Activated naive CD8-positive, alpha-beta T cell treated with anti-CD3 and anti-CD28 coated beads, Interleukin-2, amount 50 U/mL, for 16 hours (primary cell): ENCODE measurements at places on chromosomes 12 and 14.

GRCh38 chr14:32744811-32745445 lies 193.8 kb upstream of the NPAS3 start:
- DNase-seq, result no peak

- DNase-seq, result no peak
Observed at GRCh38 chr12:76346798-76347420, 1.3 kb downstream of the BBS10 start.

DNA sequence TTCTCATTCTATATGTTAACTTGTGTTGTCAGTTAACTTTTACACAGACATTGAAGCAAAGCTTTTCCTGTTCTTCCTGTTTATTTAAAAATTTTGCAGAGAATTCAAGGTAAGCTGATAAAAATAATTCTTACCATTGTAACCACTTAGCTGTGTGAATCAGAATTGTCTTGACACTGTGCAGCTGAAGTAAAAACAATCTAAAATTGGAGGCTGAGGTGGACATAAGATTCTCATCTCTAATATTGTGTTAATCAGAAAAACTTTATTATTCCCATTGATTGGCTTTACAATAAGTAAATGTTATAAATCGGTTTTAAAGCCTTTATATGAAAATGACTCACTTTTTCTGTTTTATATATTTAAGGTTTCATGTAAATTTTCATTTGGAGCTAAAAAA lies 240.3 kb upstream of the PLEKHG7 start:
- no peak for DNase-seq

DNA sequence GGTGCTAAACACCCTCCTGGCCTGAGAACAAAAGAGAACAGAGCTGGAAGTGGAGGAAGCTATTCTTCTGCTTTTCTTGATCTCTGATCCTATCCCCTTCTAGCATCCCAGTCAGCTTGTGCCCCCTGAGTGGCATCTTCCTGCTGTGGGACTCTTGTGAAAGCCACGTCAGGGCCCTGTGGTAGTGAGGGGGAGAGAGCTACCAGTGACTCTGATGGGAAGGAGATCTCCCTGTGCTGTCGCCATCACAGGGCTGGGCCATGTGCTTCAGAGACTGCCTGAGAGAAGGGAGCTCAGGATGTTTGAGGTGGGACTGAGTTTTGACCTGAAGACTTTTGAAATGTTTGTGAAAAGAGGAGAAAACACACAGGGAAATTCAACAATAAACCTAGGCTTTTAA lies 107.6 kb upstream of the FUT8 start:
- DNase-seq, result no peak

DNA sequence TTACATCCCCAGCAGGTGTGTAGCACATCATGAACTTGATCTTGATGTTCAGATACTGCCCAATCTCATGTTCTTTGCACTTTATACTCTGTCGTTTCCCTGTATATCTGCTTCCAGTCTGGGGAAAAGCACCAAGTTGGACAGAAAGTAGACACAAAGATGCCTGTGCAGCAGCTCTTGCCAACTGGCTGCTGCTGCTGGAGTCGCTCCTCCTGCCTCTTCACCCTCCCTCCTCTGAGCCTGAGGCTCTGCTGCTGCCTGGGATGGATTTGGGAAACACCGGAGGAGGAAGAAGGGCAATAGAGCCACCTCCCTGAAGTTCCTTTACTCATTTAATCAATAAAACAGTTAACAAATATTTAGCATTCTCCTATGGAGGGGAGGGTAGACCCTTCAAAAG lies 32.4 kb downstream of the ADCK1 start:
- no peak for DNase-seq

- no peak for DNase-seq
Observed at GRCh38 chr14:69088586-69088985, 64.3 kb downstream of the DCAF5 start.
